ENCODE measurements at places on chromosomes 6 and 20.

- DNase-seq: no peak
These were observed 245.0 kb downstream of the RFPL4B start for GRCh38 chr6:112592159-112592558.

DNA sequence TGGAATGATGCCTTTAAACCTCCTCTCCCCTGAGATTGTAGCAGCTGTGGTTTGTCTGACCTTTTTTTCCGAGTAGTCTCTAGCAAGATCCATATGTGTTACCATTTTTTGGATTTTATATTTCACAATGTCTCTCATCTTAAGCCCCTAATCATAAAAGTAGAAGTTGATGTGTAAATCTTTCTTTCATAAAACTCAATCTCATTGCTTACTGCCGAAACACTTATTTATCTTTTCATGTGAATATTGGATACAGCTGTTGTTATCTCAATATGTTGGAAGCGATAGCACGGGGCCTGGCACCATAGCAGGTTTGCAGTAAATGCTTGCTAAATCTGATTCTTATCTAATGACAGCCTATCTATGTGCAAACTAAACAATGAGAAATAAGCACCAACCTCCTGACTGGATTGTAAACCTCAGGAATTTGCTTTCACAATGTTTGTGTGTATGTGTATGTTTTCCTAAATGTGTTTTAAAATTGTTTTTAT is 14.2 kb downstream of the SMPDL3A start:
- no peak for DNase-seq

- DNase-seq: no peak
These were observed 1.1 kb upstream of the AFDN start for GRCh38 chr6:167825332-167826229.

DNA sequence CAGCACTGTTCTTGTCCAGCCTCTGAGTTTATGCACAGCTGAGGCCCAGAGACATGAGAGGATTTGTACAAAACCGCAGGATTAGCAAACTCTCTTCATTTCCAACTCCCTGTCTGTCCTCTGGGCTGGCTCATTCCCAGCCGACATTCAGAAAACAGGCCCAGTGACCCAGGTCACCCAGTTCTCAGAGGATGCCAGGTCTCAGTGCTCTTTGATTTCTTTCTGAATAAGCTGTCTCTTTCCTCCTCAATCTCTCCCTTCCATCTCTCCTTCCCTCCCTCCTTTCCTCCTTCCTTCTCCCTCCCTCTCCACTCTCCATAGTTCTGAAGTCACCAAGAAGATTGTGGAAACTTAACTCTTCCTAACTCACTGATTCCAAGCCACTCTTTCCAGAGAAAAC is 372.7 kb upstream of the SULF2 start:
- DNase-seq: no peak

DNA sequence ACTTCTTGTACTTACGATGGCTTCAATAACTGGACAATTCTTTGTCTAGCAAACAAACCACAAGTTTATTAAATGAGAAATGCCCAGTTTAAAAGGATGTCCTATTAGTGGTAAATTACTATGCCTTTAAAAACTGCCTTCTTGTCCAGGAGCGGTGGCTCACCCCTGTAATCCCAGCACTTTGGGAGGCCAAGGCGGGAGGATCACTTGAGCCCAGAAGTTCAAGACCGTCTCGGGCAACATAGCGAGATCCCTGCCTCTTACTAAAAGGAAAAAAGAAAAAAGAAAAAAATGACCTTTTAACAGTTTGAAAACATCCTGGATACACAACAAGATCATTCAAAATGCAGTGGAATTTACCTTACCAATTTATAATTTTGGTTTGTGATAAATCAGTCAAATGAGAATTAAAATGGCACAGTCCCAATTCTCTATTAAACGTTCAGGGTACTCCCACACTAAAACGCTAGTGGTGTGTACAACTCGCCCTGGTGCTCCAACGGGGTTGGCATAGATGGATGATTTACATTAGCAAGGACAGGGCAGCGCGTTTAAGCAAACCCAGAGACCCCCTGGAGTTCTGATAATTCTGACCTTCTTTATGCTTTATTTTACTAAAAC is 2.3 kb downstream of the ZBTB2 start:
- DNase-seq: no peak

- DNase-seq: no peak
These were observed 14.7 kb downstream of the DSE start for GRCh38 chr6:116385459-116385802.

GRCh38 chr6:31355583-31355948 is 1.4 kb downstream of the HLA-B start:
- no peak for DNase-seq

DNA sequence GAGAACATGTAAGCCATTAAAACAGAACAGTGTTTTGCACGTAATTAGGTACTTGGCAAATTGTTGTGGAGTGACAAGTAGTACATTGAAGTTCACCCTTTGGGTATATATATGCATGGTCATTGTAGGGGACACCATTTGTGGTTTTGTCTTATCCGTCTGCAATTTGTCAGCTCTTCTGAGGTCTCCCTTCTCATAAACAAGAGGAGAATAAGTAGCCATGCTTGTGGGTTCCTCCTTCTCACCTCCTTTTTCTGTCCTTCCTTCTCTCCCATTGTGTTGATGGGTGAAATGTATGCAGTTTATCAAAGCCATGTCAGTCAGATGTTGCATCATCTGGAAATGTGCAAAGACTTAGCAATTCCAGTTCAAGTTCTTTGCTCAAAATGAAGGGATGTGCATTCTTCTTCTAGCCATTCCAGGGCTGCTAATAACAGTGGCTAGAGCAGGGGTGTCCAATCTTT is 70.9 kb downstream of the QKI start:
- DNase-seq: no peak

DNA sequence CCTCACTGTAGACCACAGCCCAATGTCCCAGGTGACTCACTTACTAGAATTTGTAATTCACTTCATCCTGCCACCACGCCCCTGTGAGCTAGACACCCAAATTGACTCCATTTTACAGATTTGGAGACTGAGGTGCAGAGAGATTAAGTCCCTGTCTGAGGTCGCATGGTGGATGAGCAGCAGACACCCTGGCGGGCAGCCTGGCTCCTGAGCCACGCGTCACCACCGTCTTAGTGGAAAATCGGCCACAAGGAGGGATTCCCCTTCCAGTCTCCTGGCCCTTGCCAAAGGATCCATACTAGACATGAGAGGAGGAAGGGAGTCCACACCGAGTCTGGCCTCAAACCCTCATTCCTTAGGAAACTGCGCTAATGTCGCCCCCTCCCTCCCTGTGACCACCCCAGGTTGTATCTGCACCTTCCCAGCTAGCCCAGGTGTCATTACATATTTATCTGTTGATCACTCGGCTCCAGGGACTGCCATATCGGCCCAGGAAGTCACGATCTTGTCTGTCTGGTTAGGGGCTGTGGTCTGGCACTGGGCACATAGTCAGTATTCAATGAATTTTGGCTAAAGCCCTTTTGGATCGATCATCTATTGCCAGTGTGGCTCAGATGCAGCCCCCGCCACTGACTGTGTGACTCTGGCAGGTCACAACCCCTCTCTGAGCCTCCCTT is 25.7 kb upstream of the PTGIS start:
- DNase-seq: no peak

- no peak for DNase-seq
These were observed 46.6 kb downstream of the OR2B6 start for GRCh38 chr6:28003661-28004060.

DNA sequence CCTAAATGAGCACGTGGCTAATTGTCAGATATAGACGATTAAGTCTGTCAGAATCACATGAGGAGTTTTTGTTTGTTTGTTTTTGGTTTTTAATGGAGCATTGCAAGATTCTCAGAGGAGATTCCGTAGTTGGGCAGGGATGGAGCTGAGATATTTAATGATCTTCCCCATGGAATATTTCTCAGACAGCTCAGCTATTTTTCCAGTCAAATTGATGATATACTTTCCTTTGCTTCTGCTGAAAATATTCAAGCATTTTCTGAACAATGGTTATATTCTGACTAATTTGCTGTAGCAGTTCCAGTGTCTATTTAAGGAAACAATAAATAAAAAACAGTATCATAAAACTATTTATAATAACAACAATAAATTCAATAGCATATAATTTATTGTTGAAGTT is 348.4 kb downstream of the KIF16B start:
- DNase-seq: no peak

- DNase-seq: no peak
These were observed 11.8 kb upstream of the GNRH2 start for GRCh38 chr20:3031524-3032147.

DNA sequence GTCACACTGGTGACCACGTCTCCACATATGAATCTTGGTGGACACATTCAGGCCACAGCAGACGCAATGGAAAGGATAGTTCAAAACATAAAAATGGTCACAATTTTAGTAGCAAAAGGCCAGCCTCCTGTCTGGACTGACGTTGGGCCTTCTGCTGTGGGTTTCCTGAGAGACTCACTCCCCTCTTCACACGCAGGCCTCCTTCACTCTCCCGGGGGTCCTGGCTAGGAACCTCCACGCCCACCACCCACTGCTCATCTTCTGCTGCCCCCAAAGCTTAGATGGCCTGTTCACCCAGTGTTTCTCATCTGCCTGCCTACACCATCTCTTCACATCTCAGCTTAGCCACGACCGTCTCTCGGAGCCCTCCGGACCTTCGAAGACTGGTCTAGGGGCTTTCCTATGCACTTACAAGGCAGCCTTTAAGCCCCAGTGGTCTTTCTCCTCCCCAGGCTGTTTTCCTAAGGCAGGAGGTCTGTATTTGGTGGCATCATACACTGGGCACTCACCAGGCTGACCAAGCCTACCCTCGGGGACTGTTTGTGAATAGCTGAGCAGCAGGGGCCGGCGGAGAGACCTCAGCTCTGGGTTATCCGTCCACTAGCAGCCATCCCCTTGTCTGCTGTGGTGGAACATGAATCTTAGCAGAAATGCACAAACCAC is 46.6 kb upstream of the AFDN start:
- DNase-seq: no peak

DNA sequence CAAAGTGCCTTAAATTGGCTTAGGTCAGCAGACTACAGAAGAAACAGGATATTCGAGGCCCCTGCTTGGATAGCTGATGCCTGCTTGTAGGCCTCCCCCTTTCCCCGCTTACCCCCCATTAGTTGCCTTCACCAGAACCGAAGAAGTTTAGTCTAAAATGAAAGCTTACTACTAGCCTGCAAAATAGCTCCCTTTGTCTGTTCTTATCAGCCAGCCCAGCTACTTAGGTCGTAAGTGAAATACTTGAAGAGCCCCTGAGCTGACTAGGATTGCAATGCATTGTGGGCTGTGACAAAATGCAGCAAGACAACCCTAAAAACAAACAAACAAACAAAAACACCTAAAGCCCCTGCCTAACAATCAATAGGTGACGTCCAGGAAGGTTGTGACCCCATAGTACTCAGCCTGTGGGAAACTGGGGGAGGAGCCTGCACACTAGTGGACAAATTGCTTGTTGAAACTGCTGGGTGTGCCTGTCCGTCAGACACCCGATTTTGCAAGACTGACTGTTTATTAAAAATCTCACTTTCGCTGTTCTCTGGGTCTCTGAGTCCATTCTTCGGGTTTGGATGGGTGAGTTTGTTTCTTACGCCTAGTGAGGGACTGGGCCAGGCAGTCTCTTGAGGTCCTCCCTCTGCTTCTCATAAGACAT is 105.0 kb upstream of the DUSP22 start:
- no peak for DNase-seq

DNA sequence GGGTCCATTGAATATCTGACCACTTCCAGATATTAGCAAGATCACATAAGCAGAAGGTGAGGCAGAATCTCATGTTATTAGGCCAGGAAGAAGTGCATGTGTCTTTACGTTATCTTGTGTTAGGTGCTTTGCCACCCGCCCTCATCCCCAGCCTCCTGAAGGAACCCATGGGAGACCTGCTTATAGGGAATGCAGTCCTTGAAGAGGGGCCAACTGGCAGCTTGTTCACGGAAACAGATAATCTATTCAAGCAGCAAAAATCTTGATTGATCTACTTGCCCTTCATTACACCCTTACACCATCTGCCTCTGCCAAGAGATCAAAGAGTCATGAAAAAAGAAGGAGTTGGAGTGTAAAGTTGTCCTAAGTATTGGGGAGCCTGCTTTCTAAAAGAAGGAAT is 576.4 kb downstream of the HTR1B start:
- no peak for DNase-seq

DNA sequence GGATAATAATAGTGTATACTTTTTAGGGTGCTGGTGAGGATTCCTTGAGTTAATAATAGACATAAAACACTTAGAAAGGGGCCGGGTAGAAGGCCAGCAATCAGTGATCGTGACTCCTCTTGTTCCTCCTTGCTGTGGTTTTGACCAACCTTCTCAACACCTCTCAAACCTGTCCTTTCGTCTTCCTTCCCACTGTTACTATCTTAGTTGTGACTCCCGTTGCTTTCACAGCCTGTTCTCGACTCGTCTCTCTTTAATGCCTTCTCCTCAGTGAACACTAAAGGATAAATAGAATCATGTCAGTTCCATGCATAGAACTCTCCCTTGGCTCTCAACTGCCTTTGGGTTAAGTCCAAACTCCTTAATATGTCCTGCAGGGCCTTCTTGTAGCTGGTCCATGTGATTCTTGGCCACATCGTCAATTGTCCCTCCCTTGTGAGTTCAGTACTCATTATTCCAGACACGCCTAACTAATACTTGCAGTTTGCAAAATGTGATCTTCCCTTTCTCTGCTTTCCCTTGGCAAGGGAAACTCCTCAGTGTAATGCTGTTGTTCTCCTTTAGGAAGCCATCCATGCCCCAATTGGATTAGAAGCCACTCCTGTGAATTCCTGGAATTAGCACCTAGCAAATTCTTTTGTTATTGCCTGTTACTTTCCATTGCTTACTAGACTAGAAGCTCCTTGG is 164.9 kb downstream of the UTRN start:
- no peak for DNase-seq

DNA sequence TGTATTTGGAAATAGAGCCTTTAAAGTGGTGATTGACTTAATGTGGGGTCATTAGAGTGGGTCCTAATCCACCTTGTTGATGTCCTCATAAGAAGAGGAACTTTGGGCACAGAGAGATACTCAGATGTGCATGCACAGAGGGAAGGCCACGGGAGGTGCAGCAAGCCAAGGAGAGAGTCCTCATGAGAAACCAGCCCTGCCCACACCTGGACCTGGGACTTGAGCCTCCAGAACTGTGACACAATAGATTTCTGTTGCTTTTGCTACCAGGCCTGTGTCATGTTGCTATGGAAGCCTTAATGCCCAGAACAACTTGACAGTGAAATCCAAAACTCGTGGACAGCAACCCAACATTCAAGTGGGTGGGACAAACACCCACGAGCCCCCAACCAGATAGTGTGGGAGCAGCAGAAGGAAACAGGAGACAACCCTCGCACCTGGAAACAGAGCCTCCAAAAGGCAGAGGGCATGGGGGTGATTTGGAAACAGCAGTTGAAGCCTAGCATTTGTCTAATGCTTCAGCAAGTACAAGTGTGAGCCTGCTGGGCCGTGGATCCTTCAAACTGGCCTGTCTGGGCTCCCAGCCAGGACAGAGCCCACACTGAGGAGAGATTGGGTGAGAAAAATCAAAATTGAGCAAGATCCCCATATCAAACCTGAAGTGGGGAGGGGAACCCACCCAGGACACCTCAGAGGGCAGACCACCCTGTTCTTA is 201.0 kb upstream of the CST7 start:
- no peak for DNase-seq

GRCh38 chr20:588932-589672 is 21.0 kb downstream of the TCF15 start:
- DNase-seq: no peak

- DNase-seq: no peak
These were observed 17.6 kb downstream of the HLA-DOB start for GRCh38 chr6:32799168-32799567.
